GM03348 (cell line): ENCODE measurements at places on chromosomes 1 and 21.

GRCh38 chr1:59543211-59543668 lies 246.3 kb downstream of the FGGY start:
- DNase-seq: no peak

DNA sequence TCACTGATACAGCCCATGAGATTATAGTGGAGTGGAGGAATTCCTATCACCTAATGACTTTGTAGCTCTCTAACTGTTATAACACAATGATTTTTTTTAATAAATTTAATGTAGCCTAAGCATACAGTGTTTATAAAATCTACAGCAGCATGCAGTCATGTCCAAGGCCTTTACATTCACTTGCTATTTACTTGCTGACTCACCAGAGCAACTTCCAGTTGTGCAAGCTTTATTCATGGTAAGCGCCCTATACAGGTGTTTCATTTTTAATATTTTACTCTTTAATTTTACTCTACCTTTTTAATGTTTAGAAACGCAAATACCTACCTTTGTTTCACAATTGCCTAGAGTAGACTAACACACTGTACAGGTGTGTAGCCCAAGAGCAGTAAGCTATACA lies 1652.2 kb downstream of the BRINP3 start:
- DNase-seq: no peak

GRCh38 chr1:102724741-102725140 lies 383.6 kb downstream of the COL11A1 start:
- no peak for DNase-seq

GRCh38 chr1:8013800-8014199 lies 12.3 kb downstream of the ERRFI1 start:
- no peak for DNase-seq

DNA sequence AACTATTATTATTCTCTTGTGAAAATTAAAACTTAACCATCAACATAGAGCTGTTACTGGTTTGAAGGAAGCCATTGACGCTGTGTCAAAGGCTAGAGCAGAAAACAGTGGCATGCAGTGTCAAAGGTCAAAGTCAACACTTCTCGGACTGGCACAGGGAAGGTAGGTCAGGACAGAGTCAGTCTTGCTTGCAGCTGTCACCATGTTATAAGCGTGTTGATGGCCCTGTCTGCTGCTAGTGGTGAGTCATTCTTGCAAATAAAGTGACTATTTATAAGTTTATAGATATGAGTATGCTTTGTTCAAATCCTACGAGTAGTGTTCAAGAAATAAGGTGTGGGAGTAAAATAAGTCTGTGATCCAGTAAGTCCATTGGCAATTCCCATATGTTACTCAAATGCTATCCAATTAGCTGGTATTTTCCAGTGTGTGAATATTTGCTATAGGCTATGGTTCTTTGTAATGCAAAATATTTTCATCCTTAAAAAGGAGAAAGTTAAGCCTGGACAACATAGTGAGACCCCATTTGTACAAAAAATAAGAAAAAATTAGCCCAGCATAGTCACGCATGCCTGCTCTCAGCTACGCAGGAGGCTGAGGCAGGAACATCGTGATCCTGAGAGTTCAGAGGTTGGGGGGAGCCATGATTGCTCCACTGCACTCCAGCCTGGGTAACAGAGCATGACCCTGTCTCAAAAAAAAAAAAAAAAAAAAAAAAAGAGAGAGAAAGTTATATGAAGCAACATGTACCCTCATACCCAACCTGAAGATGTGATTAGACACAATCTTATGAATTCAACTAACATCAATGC lies 26.3 kb upstream of the TINAGL1 start:
- DNase-seq: no peak

GRCh38 chr1:114585231-114585630 lies 3.8 kb upstream of the BCAS2 start:
- DNase-seq: no peak
